ENCODE measurements at places on chromosomes 11 and 22. TPM values are rescaled to one million over a fixed set of nuclear protein-coding genes. Genes with fewer than 3 reads are reported as not detected.

RIMBP3C gene
- 1.4 TPM for total RNA-seq

DTX4 gene
- total RNA-seq: 129 TPM

OTOG gene
- not detected for total RNA-seq

FXYD2 gene
- total RNA-seq: 0.26 TPM

LRRC56 gene
- total RNA-seq: 2.1 TPM

MMP8 gene
- not detected for total RNA-seq

ANGPTL5 gene
- not detected for total RNA-seq

ESAM gene
- total RNA-seq: 1.1 TPM

KRTAP5-1 gene
- not detected for total RNA-seq

LINC01488 gene
- not detected for total RNA-seq

SDHD gene
- total RNA-seq: 41.4 TPM

RGL4 gene
- total RNA-seq: not detected

KRTAP5-9 gene
- not detected for total RNA-seq

CCDC188 gene
- total RNA-seq: 8.6 TPM

CLTCL1 gene
- 7.7 TPM for total RNA-seq

PDGFD gene
- total RNA-seq: 3.4 TPM

DDTL gene
- total RNA-seq: not detected

LDHA gene
- 353 TPM for total RNA-seq

GRAMD4 gene
- total RNA-seq: 32.3 TPM

KCNJ5 gene
- 0.14 TPM for total RNA-seq

MMP11 gene
- 10.8 TPM for total RNA-seq

ISX gene
- total RNA-seq: not detected

SCO2 gene
- 2.3 TPM for total RNA-seq

LMO2 gene
- total RNA-seq: 0.49 TPM

SCUBE2 gene
- total RNA-seq: 7.5 TPM

PYGM gene
- total RNA-seq: 1.2 TPM

TMPRSS4 gene
- total RNA-seq: not detected

GUCY1A2 gene
- 4.0 TPM for total RNA-seq

BDNF gene
- 0.07 TPM for total RNA-seq

MS4A14 gene
- not detected for total RNA-seq

TOB2 gene
- 50.8 TPM for total RNA-seq

GP1BB gene
- 4.8 TPM for total RNA-seq

CDHR5 gene
- total RNA-seq: not detected

TMEM132A gene
- 195 TPM for total RNA-seq

TPBGL gene
- total RNA-seq: 0.19 TPM

C22orf31 gene
- not detected for total RNA-seq

NXPE1 gene
- total RNA-seq: not detected

SLC5A1 gene
- total RNA-seq: not detected

SHISAL1 gene
- total RNA-seq: 4.3 TPM

PNPLA5 gene
- not detected for total RNA-seq

OR51D1 gene
- total RNA-seq: not detected

KIRREL3 gene
- total RNA-seq: 0.64 TPM

DDI1 gene
- total RNA-seq: not detected

PLCB3 gene
- total RNA-seq: 36.4 TPM

APOA5 gene
- not detected for total RNA-seq

EXPH5 gene
- 0.68 TPM for total RNA-seq

ST14 gene
- total RNA-seq: 0.30 TPM

TEX54 gene
- total RNA-seq: not detected

TRIM51 gene
- not detected for total RNA-seq

CDC42EP2 gene
- total RNA-seq: 4.0 TPM

FAM168A gene
- total RNA-seq: 47.3 TPM

LDHAL6A gene
- total RNA-seq: not detected

GVQW3 gene
- 13.8 TPM for total RNA-seq

ANO5 gene
- 3.4 TPM for total RNA-seq

PRR33 gene
- not detected for total RNA-seq

MPPED1 gene
- 1.8 TPM for total RNA-seq

WBP2NL gene
- not detected for total RNA-seq
